Prostate gland (tissue), 2 donors: ENCODE measurements at places on chromosomes 13 and 19. TPM values are rescaled to one million over a fixed set of nuclear protein-coding genes. Genes with fewer than 3 reads are reported as not detected.

Gene PEG3
- total RNA-seq = 101 TPM

Gene TMC4
- total RNA-seq = 88.6 TPM

DNA sequence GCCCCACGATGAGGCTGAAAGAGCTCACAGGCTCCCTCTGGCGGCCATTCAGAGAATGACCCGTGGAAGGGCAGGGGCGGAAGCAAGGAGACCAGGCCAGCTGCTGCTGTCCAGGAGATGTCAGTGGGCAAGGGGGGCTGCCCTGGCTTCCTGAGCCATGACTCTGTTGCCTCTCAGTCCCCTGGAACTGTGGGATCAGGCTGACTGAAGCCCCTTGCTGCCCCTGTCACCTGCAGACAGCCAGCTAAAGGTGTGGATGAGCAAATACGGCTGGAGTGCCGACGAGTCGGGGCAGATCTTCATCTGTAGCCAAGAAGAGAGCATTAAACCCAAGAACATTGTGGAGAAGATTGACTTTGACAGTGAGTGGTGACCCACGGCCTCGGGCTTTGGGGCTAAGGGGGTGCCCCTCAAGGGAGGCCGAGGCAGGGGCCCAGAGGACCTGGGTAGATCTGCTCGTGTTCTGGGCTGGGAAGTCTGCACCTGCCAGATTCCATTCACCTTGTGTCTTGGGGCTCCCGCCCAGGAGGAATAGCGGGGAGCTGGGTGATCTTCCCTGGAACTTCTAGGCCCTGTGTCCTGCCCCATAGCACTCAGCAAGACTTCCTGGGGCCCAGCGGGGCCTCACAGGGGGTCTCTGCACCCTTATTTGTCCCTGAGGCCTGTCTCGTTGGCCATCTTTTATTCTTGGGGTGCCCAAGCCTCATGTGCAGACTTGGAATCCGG is 12.5 kb upstream of the ACTN4 start:
- no peak overlapping the region for H3K27ac ChIP-seq
- H3K4me3 ChIP-seq = no peak overlapping the region
- no peaks in the 10 kb centered on the region for H3K27me3 ChIP-seq

DNA sequence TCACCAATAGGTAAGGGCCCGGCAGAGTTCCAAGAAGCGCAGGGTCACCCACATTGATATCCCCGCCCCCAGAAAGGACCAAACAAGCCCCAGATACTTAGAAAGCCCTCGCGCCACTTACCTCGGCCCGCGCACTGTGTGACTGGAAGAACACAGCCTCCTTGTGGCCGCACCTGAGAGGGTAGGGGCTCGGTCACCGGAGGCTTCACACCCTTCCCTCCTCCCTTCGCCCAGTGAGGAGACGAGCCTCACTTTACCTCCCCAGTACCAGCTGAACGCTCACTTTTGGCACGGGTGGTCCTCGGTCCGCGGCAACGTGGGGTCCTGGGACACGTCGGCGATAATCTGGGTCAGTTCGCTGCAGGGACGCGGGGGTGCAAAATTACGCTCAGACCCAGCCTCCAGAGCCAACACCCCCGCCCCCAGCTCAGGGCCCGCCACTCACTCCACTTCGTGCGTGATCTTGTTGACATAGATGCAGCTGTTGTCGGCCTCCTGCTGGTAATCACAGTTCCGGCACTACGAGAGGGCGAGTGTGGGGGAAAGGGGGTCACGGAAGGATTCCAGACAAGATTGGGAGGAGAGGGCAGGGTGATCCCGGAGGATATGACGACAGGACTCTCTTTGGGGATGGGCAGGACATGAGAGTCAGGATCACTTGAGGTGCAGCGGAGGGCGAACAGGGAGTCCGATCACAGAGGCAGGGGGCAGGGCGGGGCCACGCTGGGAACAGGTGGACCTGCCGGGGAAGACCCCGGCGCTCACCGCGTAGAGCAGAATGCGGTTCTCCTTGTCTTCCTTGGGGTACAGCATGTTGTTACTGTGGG is 568 bp downstream of the POLR2I start:
- DNase-seq = peak; percentile 13
- H3K27me3 ChIP-seq = no peaks in the 10 kb centered on the region
- H3K36me3 ChIP-seq = no peaks in the 10 kb centered on the region
- H3K4me3 ChIP-seq = peak overlapping the region; percentile 70
- H3K27ac ChIP-seq = peak overlapping the region; percentile 86
- peaks cover 4% of the 10 kb centered on the region for H3K4me1 ChIP-seq

Gene PCP2
- 1.8 TPM for total RNA-seq

Gene TPP2
- 31.8 TPM for total RNA-seq

- no peak overlapping the region for H3K27ac ChIP-seq
- H3K4me3 ChIP-seq = no peak overlapping the region
- no peak for DNase-seq
- H3K36me3 ChIP-seq = no peaks in the 10 kb centered on the region
- no peaks in the 10 kb centered on the region for H3K4me1 ChIP-seq
- H3K27me3 ChIP-seq = no peaks in the 10 kb centered on the region
Observed at GRCh38 chr13:37090912-37091311, 14.6 kb downstream of the CSNK1A1L start.

DNA sequence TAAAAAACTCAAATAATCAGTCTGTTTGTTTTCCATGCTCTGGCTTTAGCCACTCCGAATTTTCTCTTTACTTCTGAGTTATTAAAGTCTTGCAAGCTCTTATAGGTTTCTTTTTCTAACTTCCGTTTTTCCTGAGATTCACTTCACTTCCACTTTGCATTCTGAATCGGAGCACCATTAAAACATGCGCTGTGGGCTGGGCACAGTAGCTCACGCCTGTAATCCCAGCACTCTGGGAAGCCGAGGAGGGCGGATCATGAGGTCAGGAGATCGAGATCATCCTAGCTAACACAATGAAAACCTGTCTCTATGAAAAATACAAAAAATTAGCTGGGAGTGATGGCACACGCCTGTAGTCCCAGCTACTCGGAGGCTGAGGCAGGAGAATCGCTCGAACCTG is 357.9 kb downstream of the SLITRK6 start:
- no peak overlapping the region for H3K4me3 ChIP-seq
- no peaks in the 10 kb centered on the region for H3K4me1 ChIP-seq
- H3K27me3 ChIP-seq = no peaks in the 10 kb centered on the region
- H3K27ac ChIP-seq = no peak overlapping the region

DNA sequence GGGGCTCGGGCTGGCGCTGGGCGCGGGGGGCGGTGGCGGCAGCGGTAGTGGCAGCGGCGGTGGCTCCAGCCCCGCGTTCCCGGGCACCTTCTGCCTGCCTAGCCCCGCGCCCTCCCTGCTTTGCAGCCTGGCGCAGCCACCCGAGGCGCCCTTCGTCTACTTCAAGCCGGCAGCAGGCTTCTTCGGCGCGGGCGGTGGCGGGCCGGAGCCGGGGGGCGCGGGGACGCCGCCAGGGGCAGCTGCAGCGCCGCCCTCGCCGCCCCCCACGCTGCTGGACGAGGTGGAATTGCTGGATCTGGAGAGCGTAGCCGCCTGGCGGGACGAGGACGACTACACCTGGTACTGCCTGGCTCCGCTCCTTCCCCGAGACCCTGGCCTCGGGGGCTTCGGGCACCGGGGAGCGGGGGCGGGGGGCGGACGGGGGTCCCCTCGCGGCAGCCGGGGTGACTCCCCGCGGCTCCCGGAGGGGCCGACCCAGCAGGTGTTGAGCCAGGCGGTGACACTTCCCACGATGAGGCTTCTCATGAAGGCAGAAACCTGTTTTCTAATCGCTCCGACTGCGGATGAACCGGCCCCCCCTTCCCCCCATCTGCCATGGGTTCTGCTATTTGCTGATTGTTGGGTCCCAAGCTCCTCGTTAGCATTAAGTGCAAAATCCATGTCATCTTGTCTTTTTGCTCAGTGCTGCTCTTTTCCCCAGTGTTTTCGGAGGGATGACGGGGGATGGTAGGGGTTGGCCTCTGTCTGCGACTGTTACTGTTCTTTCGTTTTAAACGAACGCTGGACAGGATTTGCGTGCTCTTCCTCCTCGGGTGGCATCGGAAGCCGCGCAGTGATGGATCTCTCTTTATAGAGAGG is 943 bp downstream of the SLAIN1 start:
- H3K36me3 ChIP-seq = no peaks in the 10 kb centered on the region
- H3K4me3 ChIP-seq = peak overlapping the region; percentile 83
- H3K27me3 ChIP-seq = no peaks in the 10 kb centered on the region

GRCh38 chr19:2719920-2720776 is 1.0 kb downstream of the DIRAS1 start:
- peak overlapping the region; percentile 36 for H3K4me3 ChIP-seq
- peaks cover 7% of the 10 kb centered on the region for H3K4me1 ChIP-seq
- DNase-seq = no peak
- no peak overlapping the region for H3K27ac ChIP-seq
- no peaks in the 10 kb centered on the region for H3K36me3 ChIP-seq

GRCh38 chr13:46683676-46684260 is 113.2 kb downstream of the ESD start:
- H3K27me3 ChIP-seq = no peaks in the 10 kb centered on the region
- no peak overlapping the region for H3K4me3 ChIP-seq
- no peak overlapping the region for H3K27ac ChIP-seq
- no peaks in the 10 kb centered on the region for H3K36me3 ChIP-seq
- H3K4me1 ChIP-seq = no peaks in the 10 kb centered on the region

DNA sequence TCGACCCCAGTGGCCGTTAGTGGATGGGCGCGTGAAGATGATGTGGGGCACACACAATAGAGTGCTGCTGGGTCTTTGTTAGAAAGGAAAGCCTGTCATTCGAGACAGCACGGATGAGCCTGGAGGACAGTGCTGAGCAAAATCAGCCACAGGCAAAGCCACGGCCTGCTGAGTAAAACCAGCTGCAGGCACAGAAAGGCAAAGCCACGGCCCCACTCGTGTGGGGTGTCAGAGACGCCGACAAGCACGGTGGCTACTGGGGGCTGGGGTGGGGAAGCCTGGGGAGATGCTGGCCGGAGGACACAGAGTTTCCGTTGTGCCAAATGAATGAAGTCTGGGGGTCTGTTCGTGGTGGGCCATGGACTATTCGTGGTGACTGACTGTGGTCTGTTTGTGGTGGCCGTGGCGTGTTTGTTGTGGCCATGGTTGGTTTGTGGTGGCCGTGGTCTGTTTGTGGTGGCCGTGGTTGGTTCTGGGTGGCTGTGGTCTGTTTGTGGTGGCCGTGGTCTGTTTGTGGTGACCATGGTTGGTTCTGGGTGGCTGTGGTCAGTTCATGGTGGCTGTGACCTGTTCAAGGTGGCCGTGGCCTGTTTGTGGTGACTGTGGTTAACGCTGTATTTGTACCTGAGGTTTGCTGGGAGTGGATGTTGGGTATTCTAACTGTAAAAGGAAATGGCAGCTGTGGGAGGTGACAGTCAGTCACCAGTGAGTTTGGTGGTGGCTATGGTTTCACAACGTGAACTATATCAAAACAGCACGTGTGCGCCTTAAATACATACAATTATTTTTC is 36.3 kb downstream of the MCF2L start:
- no peak for DNase-seq
- H3K27me3 ChIP-seq = no peaks in the 10 kb centered on the region
- no peaks in the 10 kb centered on the region for H3K36me3 ChIP-seq
- H3K4me1 ChIP-seq = peaks cover 5% of the 10 kb centered on the region
- H3K27ac ChIP-seq = no peak overlapping the region
- H3K4me3 ChIP-seq = no peak overlapping the region

Gene TEX29
- total RNA-seq = 1.4 TPM

- no peaks in the 10 kb centered on the region for H3K4me1 ChIP-seq
- no peaks in the 10 kb centered on the region for H3K27me3 ChIP-seq
- peak overlapping the region; percentile 85 for H3K27ac ChIP-seq
- no peak for DNase-seq
Observed at GRCh38 chr13:39602277-39602613, 748 bp downstream of the LHFPL6 start.

DNA sequence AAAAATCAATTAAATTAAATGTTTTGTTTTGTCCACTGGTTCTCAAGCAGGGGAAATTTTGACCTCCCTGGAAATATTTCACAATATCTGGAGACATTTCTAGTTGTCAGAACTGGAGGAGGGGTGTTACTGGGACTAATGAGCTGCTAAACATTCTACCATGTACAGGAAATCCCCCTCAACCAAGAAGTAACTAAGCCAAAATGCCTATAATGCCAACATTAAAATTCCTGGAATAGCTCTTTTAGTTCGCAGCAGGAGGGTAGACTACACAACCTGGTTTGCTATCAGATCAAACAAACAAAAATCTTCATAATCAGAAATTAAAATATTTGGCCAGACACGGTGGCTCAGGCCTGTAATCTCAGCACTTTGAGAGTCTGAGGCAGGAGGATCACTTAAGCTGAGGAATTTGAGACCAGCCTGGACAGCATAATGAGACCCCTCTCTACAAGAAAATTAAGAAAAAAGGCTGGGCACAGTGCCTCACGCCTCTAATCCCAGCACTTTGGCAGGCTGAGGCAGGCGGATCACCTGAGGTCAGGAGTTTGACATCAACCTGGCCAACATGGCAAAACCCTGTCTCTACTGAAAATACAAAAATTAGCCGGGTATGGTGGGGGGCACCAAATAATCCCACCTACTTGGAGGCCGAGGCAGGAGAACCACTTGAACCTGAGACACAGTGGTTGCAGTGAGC is 13.7 kb upstream of the SMARCA4 start:
- no peaks in the 10 kb centered on the region for H3K4me1 ChIP-seq
- DNase-seq = no peak
- H3K36me3 ChIP-seq = no peaks in the 10 kb centered on the region
- no peak overlapping the region for H3K4me3 ChIP-seq
- no peak overlapping the region for H3K27ac ChIP-seq
